ENCODE measurements at places on chromosomes 5 and 9.

GRCh38 chr5:1840741-1841521 lies 39.7 kb downstream of the NDUFS6 start:
- DNase-seq, result no peak

DNA sequence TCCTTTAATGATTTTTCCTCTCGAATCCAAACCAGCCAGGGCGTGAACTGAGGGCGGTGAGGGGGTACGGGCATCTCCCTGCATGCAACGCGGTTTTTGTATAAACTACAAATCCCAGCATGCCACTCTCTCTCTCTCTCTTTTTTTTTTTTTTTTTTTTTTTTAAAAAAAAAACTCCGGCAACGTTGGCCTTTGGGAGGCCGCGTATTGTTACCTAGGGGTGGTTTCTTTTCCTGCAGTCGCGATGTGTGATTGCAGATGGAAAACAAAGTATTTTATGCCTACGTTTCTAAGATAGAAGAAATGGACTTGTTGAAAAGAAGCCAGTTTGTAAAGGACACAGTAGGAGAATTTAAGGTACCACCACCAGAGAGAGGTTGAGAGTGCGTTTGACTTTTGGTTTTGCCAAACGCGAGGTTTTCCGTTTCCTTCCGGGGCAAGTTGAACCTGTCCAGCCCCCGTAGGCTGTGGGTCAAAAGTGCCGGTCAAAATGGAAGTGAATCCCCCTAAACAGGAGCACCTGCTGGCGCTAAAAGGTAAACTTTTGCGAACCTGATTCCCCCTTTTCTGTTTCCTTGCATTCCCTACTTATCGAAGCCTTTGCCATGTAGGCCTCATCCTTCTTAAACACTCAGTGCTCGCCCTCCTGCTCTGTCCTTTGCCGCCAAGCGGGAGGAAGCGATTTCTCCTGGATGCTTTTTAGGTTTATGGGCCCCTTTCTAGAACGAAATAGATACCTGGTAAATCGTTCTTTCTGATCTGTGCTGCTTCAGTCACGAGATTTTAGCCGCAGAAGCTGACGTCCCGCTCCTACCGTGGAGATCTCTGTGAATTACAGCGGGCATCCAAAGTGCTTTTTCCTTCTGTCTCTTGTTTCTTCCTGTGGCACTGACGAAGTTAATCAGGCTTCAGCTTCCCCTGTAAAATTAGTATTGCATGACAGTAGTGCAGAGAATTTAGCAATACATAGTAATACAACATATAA lies at the start of the genes SHLD3 and TRAPPC13:
TSS of gene SHLD3 (plus strand) at position 457 of the 985 bp plus-strand sequence. CDS start 4,561 bp downstream, outside the sequence.
TSS of gene TRAPPC13 (plus strand) at position 457 of the 985 bp plus-strand sequence. CDS start at position 491, 34 bp downstream.
- DNase-seq, result no peak

DNA sequence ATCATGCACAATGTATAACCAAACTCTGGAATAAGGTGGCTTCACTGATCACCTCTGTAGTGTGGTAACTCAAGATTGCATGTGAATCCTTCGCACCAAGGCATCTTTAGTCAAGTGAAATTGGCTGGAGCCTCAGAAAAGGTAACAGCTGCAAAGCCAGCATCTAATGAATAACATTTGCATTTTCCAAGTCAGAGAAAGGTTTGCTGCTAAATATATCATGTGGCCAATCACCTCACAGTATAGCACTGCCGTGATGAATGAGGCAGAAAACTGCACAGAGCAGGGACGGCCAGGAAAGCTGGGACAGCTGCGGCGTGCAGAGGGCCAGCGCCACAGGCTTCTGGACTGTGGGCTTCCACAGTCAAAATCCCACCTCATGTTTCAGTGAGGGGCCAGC lies 18.5 kb downstream of the MRPS27 start:
- DNase-seq, result peak; percentile 57

- no peak for DNase-seq
These were observed 43.0 kb downstream of the TLE1 start for GRCh38 chr9:81646337-81646736.

DNA sequence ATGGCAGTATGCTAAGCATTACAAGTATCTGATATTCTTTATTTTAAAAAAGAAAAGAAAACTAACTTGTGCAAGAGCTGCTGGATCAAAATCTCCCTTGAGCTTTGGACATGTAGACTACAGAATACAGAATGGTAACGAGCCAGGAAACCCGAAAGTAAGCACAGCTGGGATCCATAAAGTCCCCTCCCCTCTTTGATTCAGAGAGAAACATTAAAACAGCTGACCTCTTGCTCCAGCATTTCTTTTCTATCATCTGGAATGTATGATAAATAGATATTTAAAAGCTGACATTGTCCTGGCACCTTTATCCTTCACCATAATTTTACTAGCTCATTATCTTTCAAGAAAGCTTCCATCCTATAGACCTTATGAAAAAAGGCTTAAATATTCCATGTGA lies 28.2 kb upstream of the LPAR1 start:
- no peak for DNase-seq

DNA sequence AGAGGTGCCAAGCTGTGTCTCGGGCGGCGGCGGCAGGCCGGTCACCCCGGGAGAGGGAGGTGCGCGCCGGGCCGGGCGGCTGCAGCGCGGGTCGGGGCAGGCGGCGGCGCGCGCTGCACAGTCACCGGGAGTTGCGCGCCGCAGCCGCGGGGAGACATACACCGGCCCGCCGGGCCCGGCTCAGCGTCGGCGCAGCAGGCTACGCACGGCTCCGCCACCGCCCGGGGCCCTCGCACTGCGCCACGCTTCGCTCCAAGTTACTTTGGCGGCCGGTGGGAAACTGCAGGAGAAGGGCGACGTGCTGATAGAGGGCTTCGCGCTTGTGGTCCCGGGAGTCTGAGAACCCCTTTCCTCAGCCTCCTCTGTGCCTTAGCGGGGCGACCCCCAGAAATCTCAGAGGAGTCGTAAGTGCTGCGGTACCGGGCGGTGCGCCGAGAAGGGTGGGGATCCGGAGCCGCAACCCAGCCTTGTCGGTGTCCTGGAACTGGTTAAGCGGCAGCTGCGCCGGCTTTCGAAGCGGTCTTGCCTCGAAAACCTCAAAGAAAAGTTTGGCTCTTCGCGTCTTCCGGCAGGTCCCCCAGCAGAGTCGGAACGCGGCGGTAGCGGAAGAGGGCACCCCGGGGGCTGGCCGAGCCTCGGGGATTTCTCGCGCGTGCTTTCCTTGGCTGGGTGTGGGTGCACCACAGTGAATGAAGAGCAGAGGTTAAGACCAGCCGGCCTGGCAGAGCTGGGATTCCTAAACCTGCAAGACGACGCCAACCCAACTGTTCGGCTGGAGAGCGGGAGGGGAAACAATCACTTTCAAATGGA lies at the start of gene EFNA5:
TSS of gene EFNA5 (minus strand) at position 6 of the 810 bp plus-strand sequence.
- peak; percentile 78 for DNase-seq

GRCh38 chr5:21704974-21705668 lies 1148.0 kb downstream of the CDH12 start:
- DNase-seq, result no peak

DNA sequence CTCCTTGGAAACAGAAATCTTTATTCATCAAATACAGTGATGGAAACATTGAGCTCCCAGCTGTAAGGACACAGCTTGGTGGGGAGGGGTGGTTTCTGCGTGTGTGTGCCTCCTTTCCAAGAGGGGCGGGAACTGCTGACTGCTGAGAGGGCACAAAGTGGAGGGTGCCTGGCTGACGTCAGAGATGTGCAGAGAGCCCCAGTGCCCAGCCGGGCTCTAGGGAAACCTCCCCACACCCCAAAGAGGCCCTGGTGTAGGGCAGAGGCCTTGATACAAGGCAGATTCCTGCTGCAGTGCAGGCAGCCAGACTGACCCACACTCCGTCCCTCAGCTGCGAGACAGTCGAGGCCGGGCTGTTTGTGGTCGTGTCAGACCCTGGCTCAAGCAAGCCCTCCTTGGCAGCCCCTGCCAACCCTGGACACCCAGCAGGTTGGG lies 191.0 kb downstream of the CACNA1B start:
- DNase-seq, result no peak

- DNase-seq, result no peak
These were observed 30.4 kb upstream of the DMRT1 start for GRCh38 chr9:811106-811531.

DNA sequence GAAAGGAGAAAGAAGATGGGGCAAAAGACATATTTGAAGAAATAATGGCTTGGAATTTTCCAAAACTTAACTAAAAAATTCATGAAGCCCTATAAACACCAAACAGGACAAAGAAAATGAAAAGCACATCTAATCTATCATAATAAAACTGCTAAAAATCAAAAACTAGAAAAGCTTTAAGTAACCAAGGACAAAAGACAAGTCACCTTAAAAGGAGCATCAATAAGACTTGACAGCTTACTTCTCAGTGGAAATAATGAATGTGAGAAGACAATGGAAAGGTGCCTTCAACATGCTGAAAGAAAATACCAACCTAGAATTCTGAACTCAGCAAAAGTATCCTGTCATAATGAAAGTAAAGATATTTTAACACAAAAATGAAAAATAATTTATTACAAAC lies 27.0 kb downstream of the GTF3C4 start:
- no peak for DNase-seq

DNA sequence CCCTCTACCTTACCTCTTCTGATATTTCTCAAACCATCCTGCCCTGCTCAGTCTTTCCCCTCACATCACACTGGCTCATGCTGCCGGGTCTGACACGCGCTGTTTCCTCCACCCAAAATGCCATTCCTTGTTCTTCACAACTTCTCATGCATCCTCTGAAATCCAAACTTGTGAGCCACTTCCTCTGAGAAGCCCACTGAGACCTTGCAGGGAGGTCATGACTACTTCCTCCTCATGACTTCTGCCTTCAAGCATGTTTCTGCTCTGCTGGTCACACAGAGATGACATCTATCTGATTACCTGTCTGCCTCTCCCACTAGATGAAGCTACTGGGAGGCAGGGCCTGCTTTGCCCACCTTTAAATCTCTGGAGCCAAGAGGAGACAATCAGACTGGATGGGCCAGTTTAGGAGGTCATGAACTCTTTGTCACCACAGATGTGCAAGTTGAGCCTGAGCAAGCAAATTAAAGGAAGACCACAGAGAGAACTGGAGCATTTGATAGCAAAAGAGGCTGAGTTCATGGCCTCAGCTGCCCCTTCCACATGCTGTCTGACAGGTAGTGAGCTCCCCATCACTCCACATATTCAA lies 119.8 kb upstream of the TBC1D2 start:
- DNase-seq, result no peak

GRCh38 chr5:68739752-68740151 lies 354.1 kb upstream of the SLC30A5 start:
- DNase-seq, result no peak

DNA sequence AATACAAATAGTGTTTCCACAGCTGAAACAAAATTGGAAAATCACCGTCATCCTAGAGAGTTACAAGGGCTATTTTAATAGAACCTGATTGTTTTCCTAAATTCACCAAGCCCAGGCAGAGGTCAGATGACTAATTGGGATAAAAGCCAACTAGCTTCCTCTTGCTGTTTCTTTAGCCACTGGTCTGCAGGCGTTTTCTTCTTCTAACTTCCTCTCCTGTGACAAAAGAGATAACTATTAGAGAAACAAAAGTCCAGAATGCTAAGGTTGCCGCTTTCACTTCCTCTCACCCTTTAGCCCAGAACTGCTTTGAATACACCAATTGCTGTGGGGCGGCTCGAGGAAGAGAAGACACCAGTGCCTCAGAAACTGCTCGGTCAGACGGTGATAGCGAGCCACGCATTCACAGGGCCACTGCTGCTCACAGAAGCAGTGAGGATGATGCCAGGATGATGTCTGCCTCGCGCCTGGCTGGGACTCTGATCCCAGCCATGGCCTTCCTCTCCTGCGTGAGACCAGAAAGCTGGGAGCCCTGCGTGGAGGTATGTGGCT lies at the start of gene TLR4:
TSS of gene TLR4 (plus strand) at position 380 of the 552 bp plus-strand sequence. CDS start at position 450, 70 bp downstream.
- peak; percentile 62 for DNase-seq

DNA sequence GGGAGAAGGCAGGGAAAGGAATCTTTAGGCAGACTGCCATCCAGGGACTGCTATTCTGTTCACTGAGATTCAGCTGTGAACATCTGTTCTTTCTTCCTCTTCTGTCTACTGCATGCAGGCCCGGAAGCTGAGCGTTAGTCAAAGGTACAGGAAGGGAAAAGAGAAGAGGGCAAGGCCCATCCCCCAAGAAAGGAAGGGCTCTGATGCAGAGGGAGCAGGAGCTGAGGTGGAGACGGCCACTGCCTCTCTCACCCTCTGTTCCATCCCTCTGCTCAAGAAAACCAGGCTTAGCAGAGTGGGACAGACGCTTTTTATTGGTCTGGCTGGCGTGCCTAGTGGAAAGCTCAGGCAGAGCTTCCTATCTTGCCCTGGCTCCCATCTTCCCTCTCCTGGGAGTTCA lies 57.6 kb downstream of the PFDN1 start:
- no peak for DNase-seq

GRCh38 chr5:39700523-39700922 lies 275.7 kb upstream of the DAB2 start:
- no peak for DNase-seq

- no peak for DNase-seq
These were observed 303.3 kb downstream of the DOCK8 start for GRCh38 chr9:517993-518392.

All from GM06990 (cell line).